ENCODE measurements at places on chromosomes 11 and 22.

GRCh38 chr11:2807801-2808241 is 77.8 kb downstream of the CDKN1C start:
- DNase-seq = no peak

GRCh38 chr11:63816166-63816565 is 2.9 kb downstream of the SPINDOC start:
- DNase-seq = no peak

DNA sequence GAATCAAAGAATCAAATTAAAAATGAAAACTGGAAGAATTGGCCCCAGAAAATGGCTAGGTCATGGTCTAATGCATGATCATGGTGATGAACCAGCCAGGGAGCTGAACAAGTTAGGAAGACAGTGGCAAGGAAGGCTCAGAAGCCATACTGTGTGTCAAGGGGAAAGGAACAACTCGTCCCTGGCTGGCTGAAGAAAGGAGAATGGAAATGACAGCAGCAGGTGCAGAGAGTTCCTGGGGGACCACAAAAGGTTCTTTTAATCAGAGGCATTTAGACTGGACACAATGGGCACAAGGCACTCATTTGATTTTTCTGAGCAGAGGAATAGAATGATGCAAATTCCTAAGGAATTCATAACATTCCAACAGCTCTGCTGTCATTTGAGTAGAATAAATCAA is 209.9 kb downstream of the LARGE1 start:
- no peak for DNase-seq

- DNase-seq = no peak
Measured at GRCh38 chr11:62953811-62954210, 31.0 kb downstream of the SLC22A6 start.

DNA sequence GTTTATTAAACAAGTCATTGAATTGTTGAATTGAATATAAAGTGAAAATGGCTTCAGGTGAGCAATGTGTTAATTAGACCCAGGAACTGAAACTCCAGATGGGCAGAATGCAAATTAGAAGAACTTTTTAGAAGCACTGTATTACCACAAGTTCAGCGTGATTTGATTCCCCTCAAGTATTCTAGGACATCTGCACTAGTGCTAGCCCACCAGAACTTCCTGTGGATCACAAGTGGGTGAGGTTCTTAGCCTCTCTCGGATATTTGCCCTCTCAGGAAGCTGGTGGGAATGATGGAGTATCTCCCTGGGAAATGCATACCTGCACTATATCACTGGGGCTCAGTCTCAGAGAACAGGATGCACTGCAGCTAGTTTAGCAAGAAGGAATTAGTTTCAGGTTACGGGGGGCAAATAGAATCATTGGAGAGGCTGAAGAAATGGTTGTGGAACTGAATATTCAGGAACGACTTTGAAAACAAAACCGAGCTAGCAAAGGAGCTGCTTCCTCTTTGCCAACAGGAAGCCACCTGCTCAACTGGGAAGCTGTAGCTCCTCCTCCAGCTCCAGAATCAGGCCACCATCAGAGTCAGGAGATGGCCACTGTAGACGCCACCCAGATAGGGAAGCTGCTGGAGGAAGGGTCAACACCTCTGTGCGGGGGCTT is 74.3 kb downstream of the DHCR7 start:
- no peak for DNase-seq

- no peak for DNase-seq
Measured at GRCh38 chr11:35178873-35179272, 39.9 kb downstream of the CD44 start.

- no peak for DNase-seq
Measured at GRCh38 chr11:27451244-27451965, 21.2 kb downstream of the LGR4 start.

DNA sequence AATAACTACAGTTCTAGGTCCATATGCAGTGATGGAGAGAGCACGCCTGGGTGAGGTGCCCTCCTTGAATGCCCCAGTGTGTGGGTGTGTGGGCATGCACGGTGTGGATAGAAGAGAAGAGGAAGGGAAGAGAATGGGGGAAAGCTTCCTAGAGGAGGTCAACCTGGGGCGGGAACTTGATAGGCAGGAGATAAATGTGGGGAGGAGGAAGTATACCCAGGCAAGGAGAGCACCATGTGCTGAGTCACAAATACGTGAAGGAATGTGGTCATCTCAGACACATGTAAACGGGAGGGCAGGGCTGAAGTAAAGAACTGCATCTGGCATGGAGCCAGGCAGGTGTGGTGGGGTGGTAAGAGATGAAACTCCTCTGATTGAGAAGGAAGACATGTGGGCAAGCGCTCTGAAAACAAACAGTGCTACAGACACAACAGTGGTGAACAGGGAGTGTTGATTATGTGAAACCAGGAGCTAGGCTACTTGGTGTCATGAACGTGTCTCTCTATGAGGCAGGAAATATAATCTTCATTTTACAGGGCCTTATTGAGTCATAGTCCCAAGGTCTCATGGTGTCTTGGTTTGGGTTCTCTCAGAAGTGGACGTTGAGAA is 61.5 kb upstream of the EED start:
- DNase-seq = no peak

- DNase-seq = no peak
Measured at GRCh38 chr22:31083923-31084810, 3.0 kb downstream of the SMTN start.

- no peak for DNase-seq
Measured at GRCh38 chr22:44584256-44584902, 86.3 kb upstream of the RTL6 start.

- DNase-seq = no peak
Measured at GRCh38 chr11:788009-788640, 1.8 kb downstream of the CEND1 start.

GRCh38 chr11:34243600-34244464 is 114.0 kb downstream of the ABTB2 start:
- no peak for DNase-seq

GRCh38 chr11:398826-399225 is 4.8 kb downstream of the PKP3 start:
- peak; percentile 63 for DNase-seq

GRCh38 chr11:12771875-12772274 is 97.7 kb downstream of the TEAD1 start:
- no peak for DNase-seq

- no peak for DNase-seq
Measured at GRCh38 chr11:35682230-35683173, 19.9 kb downstream of the TRIM44 start.

DNA sequence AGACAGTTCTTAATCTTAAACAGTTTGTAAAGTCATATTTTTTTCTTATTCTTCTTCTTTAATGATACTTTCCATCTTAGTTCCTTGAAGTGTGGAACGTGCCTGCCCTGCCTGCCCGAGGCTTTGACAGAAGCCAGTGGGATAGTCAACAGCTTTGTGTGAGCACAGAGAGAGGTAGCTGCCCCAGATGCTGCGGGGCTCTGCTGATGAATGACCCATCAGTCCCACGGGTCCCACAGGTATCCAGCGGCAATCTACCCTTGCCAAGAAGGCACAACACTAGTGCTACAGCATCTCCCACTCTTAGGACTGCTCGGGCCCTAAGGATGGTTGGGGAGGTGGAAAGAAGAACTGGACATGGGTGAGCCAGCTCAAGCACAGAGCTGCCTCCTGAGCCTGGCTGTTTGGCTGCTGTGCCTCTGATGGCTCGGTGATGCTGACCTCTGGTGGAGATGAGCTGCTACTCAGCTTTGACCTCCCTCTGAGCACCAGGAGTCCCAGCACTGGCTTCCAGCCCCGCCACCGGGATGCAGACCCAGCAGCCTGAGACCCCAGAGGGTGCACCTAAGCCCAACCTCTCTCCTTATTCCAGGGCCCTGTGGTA is 11.8 kb upstream of the APLNR start:
- DNase-seq = peak; percentile 63

- DNase-seq = no peak
Measured at GRCh38 chr11:107222431-107222830, 204.2 kb upstream of the GUCY1A2 start.

GRCh38 chr11:44865866-44866272 is 84.8 kb downstream of the TP53I11 start:
- no peak for DNase-seq

DNA sequence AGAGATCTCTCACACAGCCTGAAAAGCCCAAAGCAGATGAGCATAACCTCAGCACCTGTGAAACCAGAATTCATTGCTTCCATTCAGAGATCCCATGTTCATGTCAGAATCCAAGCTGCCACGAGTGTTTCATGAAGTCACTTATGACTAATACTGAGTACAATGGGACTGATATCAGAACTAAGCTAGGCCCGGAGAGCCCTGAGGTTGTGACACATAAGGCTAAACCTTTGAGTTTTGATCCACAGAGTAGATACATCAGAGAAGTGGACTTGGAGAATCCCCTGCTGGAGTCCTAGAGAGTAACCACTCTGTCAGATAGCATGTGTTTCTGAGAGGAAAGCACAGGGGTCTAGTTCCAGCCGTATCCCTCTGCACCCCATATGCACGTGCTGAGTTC is 890 bp upstream of the GLYATL1 start:
- DNase-seq = no peak

GRCh38 chr22:26823966-26824365 is 166.6 kb downstream of the MIAT start:
- DNase-seq = no peak

GRCh38 chr11:3171931-3172560 is 6.9 kb upstream of the OSBPL5 start:
- no peak for DNase-seq

DNA sequence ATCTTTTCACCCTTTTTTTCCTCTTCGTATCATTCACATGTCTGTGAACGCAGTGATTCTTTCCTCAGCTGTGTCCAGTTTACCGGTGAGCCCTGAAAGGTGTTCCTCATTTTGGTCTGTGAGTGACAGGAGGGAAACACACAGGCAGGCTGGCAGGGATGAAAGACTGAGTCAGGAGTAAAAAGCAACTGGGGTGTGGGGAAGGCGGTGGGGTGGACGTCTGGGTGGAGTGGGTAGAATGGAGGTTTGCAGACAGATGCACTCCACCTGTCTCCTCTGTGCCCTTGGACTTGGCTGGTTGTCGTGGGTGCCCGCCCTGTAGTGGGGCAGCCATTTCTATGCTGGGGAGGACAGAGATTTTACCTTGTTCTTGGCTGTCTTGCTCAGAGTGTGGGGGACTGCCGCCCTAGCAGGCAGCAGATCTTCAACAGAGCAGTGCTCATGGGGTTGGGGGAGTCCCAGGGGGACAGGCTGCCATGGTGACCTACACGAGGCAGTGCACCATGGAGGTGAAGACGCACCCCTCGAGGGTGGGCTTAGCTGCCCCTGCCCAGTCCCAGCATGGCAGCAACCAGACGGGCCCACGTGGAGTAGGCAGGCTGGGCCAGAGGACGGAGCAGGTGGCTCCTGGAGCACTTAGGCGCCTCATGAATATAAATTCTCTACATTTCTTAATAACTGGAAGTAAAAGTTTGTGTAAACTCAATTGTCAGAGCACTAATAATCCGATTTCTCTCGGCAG is 603.7 kb downstream of the TBC1D22A start:
- no peak for DNase-seq

GRCh38 chr22:42194953-42195352 is 64.3 kb upstream of the CYP2D6 start:
- no peak for DNase-seq

- no peak for DNase-seq
Measured at GRCh38 chr22:17638182-17638431, 450 bp upstream of the BCL2L13 start.

DNA sequence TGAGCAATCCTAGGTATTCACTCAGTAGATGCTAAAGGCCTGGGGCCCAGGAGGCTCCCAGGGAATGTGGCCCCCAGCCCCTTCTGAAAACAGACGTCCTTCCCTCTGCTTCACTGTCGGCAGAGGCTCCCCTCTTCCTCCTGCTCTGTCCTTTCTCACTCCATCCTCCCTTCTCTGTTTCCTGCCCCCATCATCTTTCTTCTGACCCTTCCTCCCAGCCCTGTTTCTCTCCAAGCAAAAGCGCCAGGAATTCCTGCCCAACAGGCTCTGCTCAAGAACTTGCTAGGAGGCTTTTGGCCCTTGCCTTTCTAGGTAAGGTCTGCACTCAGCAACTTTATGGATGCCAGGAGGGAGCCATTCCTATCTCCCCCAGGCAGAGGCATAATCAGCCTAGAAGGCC is 300.5 kb downstream of the NTM start:
- no peak for DNase-seq

DNA sequence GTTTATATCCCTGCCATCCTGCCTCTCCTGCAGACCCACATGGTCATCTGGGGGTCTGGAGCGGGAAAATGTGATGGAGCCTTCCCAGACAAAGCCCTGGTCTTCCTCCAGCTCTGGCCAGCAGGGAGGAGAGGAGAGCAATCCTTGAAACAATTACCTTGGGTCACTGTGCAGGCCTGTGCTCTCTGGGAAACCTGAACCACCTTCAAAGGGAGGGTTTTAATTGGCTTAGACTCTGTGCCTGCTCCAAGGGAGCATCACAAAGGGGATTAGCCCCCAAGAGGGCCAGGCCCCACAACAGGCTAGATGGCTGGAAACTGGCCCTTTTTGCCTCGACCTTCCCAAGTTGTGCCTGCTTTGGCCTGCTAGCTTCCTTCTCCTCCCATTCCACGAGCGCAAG is 351.9 kb downstream of the TENM4 start:
- DNase-seq = no peak

- DNase-seq = no peak
Measured at GRCh38 chr11:118343981-118344515, at the start of gene CD3G. TSS of gene CD3G (plus strand) at chr11:118344344. CDS start at chr11:118344424, 80 bp downstream.

DNA sequence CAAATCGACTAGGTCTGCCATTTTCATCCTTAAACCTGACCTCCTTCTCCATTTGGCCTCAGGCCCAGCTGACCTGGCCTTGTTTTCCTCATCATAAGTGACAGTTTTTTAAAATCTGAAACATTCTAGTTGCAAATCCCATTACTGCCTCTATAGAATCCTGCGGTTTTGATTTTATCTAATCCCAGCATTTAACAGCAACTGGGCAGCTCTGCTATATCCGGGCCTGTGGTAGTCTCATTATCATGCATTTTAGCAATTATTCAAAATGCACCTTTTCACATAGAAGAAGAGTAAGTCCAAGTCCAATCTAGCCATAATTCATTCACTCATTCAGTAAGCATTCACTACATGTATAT is 28.6 kb upstream of the BIRC3 start:
- no peak for DNase-seq

DNA sequence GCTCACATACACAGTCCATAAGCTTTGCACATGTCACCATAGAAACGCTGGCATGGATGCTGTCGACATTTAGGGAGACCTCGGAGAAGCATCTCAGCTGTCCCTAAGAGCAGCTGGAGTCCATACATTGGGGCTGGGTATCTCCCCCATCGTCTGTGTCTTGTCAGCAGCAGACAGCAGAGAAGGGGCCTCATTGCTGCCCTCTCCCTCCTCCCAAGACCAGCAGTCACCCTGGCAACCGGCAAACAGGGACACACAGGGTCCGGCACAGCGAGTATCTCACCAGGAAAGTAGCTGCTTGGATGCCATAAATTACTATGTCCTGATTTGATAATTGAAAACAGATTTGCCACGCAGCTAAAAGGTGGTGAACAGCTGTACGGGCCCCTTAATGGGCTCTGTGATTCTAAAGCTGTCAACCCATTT is 84.4 kb downstream of the CD44 start:
- DNase-seq = no peak

DNA sequence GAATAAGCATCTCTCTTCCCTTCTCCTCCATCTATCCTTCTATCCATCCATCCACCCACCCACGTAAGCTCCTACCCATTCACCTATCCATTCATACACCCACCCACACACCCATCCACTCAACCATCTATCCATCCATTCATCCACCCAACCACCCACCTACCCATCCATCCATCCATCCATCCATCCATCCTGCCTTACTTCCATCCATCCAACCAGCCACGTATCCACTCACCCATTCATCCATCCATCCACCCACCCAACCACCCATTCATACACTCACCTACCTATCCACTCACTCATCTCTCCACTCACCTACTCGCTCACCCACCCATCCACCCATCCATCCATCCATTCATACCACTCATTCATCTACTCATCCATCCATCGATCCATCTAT is 13.2 kb downstream of the TNNT3 start:
- DNase-seq = no peak

Data from RKO (cell line).